Activated CD4-positive, alpha-beta T cell treated with anti-CD3 and anti-CD28 coated beads, Interleukin-10, Interleukin-2, amounts not matched to agents 100 ng/mL and 50 ng/mL, durations not matched to agents 16 hours and 8 hours (primary cell): ENCODE measurements at places on chromosomes 2 and 18.

GRCh38 chr18:34224423-34225217, at the start of gene NOL4:
Gene NOL4 (minus strand): TSS chr18:34224913. CDS start chr18:34223253, 1,660 bp downstream.
- DNase-seq, result no peak

DNA sequence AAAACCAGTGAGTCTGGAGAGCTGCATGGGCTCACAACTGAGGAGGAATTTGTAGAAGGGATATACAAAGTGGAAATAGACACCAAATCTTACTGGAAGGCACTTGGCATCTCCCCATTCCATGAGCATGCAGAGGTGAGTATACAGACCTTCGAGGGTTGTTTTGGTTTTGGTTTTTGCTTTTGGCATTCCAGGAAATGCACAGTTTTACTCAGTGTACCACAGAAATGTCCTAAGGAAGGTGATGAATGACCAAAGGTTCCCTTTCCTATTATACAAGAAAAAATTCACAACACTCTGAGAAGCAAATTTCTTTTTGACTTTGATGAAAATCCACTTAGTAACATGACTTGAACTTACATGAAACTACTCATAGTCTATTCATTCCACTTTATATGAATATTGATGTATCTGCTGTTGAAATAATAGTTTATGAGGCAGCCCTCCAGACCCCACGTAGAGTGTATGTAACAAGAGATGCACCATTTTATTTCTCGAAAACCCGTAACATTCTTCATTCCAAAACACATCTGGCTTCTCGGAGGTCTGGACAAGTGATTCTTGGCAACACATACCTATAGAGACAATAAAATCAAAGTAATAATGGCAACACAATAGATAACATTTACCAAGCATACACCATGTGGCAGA, 3.6 kb downstream of the TTR start:
- DNase-seq, result no peak

GRCh38 chr18:5942591-5942990, 47.3 kb upstream of the TMEM200C start:
- no peak for DNase-seq

DNA sequence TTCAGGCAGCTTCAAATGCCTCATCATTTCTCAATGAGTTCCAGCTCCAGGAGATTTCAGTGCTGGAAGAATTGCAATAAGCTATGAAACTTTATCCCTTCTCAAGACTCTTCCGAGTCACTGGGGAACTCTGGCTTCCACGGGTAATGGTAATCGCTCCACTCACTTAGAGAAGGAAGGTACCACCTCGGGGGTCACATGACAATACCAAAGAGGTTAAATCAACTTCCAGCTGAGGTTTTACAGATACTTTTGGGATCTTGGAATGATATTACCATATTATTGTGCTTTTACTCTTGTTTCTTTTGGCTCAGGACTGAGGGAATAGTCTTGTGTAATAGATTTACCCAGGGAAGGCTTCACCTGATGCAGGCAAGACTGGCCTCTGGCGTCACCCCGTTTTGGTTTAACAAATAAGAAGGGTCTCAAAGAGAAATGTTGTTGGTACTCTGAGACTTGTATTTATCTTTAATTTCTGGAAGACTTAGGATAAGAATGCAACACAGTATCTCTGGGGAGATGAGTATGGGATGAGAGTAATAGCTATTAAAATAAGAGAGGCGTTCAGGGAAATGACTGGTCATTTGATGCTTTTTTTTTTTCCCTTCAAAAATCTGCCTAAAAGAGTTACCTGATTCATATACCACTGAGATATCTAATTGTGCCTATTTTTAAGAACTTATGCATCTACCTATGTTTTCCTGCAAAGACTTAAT, 316.9 kb upstream of the ZEB2 start:
- no peak for DNase-seq

- no peak for DNase-seq
Observed at GRCh38 chr2:63962186-63962585, 57.0 kb downstream of the VPS54 start.

DNA sequence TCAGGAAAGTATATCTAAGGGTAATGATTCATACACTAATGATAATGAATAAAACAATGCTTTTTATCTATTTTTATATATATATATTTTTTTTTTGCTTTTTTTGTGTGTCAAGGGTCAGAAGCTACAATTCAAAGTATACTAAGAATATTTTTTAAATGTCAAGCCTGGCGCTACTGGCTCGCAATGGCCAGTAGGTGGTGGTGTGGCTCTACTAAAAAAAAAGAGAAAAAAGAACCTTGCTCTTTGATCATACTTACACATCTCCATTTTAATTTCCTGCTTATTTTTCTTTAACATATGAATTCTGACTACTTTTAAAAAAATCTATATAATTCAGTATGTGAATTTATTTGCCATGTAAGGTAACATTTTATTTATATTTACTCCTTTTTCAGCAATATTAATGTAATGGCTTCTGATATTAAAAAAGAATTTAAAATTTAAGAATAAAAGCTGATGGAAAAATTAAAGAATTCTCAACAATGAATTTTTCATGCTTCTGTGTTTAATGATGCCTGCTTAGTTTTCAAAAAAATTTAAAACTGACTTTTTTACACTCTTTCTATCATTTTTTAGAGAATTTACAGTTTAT, 232.9 kb downstream of the GULP1 start:
- DNase-seq, result peak; percentile 19

DNA sequence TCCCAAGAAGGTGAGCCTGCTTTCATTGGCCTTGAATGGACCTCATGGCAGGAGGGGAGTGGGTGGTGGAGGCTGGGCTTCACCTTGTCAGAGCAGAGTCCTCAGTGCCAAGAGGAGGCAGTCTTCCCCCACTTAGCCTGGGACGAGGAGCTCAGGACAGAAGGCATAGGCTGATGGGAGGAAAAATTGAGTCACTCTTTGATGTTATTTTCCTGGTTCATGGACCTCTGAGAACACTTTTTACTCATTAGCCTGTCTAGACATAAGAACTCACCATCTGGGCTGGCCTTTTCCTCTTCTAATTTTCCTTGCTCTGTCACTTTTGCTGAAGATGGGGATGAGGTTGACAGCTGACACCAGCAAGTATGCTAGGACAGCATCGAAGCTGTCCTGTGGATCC, 225.7 kb upstream of the TNP1 start:
- no peak for DNase-seq
